H54 (cell line): ENCODE measurements at places on chromosomes 1 and 21.

DNA sequence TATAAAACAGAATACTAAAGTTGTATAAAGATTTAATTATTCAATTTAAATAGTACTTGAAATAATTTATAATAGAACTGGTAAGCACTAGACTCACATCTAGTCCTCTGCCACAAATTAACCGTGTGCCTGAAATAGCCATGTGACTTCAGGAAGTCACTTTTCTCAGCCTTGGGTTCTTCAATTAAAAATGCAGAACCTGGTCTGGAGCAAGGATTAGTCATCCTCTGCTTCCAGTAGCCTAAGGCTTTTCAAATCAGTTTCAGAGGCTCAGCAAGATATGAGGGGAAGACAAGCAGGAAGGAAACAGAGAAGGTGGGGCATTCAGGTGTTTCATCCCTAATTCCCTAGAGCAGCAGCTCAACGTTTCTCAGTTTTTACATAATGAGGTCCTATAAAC, 23.0 kb downstream of the DPH5 start:
- no peak for DNase-seq

GRCh38 chr1:67144696-67145095, 9.9 kb upstream of the C1orf141 start:
- no peak for DNase-seq

DNA sequence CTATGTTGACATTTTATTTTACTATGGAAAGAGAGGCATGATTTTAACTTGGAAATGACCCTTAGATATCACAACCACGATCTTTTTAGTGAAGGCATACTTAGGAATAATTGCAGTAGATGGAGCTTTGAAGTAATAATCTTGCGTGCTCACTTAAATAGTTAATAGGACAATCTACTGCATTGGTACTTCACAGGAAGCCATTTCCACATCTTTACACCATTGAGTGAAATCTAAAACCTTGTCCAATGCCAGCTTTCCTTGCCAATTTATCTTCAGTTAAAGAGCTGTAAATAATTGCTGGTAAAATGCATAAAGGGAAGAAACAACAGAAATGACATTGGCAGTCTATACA, 586.3 kb downstream of the ADGRL2 start:
- DNase-seq = no peak

DNA sequence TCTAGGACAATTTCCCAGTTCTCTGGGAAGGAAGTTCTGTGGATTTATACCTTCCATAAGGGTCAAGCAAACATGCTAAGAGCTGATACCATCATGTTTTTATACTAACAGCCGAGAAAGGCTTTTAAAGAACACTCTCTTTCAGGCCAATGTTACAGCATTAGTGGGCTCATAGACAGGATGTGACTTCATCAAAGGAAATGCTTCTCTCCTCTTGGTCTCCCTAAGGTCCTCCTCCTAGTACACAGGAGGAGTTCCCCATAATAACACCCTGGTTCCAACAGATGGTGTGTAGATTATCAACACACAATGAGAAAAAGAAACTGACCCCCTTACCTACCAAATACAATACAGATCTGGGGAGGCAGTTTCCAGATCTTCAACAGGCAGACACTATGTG, 26.7 kb upstream of the GLIS1 start:
- no peak for DNase-seq

- no peak for DNase-seq
Observed at GRCh38 chr1:10525208-10525607, 50.5 kb downstream of the PEX14 start.

DNA sequence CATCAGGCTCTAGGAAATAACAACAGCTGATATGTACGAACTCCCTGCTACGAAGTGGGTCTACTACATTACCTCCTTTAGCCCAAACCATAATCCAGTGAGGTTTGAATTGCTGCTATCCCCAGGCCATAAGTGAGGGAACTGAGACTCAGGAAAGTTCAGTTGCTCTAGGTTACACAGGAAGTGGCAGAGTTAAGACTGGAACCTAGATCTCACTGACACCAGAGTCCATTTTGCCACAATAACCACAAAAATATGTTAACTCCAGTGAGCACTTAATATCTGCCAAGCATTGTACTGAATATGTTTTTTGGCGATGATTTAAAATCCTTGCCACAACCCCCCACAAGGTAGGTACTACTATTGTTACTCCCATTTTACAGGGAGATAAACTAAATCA, 8.9 kb upstream of the TADA1 start:
- no peak for DNase-seq

GRCh38 chr1:34688006-34688741, 66.7 kb upstream of the GJB5 start:
- no peak for DNase-seq

DNA sequence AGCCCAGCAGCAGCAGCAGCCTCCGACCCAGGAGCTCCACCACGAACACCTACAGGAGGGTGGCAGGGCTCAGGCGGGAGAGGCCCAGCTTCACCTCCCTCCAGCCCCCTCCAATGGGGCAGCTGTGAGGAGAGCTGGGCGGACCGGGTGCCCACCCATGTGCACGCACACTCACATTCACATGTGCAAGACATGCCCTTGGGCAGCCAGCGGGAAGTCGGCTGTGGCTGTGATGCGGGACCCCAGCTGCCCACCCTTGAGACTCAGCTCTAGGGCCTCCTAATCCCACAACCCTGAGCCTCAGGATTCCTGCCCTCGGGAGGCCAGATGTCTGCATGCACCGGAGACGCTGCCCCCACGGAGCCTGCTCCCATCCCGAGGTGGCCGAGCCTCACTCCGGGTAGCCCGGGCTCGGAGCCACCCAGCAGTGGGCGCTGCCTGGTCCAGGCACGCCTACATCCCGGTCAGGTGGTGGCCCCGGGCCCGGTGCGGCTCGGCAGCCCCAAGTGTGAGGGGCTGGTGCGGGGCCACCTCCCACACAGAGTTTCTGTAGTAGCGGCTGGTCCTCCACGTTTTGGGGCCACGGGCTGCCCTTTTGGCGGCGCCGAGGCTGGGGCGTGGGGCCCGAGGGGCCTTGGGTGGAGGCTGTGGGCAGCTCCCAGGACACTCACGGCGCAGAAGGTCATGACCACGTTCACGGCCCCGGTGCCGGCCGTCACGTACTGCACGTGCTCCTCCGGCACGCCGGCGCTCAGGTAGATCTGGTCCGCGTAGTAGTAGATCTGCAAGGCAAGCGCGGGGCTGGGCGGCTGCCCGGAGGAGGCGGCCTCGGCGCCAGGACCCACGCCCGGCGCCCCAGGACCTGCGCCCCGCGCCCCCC, 12.9 kb upstream of the SLC2A7 start:
- DNase-seq = no peak

DNA sequence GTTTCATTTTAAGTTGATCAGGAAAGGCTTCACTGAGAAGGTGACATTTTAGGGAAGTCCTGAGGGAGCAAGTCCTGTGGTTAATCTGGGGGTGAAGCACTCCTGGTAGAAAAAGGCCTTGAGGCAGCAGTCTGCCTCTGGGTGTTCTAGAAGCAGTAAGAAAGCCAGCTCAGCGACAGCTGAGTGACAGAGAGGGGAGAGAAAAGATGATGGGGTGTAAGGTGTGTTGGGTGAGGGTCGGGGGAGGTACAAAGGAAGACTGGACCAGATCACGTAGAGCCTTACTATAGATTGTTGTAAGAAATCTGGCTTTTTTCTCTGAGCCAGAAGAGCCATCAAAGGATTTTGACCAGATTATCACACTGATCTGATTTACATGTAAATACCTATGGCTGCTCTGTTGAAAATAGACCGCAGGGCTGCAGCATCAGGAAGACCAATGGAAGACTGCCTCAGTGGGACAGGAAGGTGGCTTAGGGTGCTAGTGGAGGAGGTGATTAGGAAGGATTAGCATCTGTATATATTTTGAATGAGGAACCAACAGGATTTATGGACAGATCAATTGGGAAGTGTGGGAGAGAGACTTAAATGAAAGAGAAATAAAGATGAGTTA, 131.2 kb downstream of the CDC7 start:
- no peak for DNase-seq

GRCh38 chr1:102751111-102751510, 357.2 kb downstream of the COL11A1 start:
- DNase-seq = no peak
